ENCODE measurements at places on chromosomes 1 and 21. TPM values are rescaled to one million over a fixed set of nuclear protein-coding genes. Genes with fewer than 3 reads are reported as not detected.

CRYBG2 gene
- 1.3 TPM for total RNA-seq

DNA sequence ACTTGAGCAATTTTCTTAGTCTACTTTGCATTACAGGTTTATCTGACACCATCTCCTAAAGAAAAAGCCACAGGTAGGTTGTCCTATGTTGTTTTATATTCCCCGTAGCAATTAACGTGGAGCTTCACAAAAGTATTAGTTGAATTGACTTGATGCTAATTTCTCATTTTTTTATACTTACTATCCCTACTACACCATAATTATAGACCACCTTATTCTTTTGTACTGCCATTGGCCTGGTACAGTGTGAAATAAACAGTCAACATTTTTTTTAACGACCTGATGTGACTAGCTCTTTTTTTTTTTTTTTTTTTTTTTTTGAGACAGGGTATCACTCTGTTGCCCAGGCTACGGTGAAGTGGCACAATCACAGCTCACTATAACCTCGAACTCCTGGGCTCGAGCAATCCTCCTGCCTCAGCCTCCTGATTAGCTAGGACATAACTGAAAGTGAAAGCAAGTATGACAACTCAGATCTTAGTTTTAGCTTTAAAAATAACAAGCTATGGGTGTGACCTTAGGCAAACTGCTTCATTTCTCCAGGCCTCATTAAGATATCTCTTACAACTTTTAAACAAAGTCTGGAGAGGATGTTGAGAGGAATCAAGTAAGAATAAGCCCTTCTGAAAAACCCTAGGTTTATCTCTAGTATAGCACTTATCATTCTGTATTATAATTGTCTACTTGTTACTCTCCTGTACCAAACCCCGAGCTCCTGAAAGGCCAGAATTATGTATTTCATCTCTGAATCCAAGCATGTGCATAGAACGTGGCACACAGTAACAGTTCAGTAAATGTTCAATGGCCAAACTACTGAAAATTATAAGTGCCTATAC lies 49.5 kb downstream of the LUZP1 start:
- no peak for DNase-seq

GRCh38 chr1:8343464-8344001 lies 25.6 kb downstream of the SLC45A1 start:
- peak; percentile 67 for DNase-seq

PRKAA2 gene
- 8.6 TPM for total RNA-seq

DNA sequence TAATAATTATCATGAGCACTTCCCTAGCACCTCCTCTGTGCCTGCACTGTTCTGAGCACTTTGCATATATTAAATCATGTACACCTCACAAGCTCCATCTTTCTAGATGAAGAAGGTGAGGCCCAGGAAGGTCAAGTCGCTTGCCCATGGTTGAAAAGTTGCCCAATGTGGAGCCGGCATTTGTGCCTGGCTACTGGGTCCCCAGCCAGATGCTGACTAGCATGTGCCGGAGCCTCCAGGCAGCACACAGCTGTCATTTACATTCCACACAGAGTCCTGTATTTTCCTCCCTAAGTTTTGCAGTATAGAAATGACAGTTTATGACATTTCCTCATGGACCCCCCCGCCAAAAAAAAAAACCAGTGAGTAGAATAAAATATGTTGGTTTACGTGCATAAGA lies 94.3 kb downstream of the BCAR3 start:
- no peak for DNase-seq

GRCh38 chr1:168265596-168265995 lies 15.1 kb upstream of the TBX19 start:
- DNase-seq = no peak

DNA sequence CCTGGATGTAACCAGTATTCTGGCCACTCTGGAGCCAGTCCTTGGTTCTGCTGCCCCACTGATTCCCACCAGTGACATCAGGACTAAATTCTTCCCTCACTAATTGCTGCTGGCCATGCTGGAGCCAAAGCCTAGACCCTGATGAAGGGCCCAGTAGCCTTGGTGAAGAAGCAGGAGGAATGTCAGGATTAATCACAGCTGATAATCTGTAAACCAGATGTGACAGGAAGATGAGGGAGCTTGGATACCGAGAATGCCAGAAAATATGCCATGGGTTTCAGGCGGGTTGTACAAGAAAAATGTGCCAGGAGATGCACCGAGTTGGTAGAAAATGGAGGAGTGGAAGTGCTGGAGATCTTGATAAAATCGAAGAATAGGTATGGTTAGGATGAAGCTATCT lies 119.0 kb upstream of the PPP2R5A start:
- DNase-seq = no peak

DNA sequence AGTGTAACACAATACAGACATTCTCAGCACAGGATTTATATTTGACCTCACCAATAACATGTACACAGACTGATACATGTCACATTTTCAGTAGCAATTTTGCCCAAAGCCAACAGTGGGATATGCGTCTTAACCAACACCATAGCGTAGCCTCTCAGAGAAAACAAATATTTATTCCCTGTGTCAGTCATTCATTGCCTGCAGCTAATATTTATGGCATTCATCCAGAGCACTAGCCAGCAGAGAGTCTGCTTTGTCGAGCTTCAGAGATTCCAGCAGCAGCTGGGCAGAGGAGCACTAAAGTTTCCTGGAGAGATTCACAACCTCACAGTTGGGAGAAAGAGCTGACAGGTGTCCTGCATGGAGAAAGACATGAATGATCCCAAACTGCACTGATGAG lies 400.7 kb upstream of the DAB1 start:
- DNase-seq = no peak

- DNase-seq = no peak
Observed at GRCh38 chr1:83083589-83084224, 915.2 kb downstream of the TTLL7 start.

GRCh38 chr1:93537924-93538323 lies 90.0 kb downstream of the FNBP1L start:
- no peak for DNase-seq

DNA sequence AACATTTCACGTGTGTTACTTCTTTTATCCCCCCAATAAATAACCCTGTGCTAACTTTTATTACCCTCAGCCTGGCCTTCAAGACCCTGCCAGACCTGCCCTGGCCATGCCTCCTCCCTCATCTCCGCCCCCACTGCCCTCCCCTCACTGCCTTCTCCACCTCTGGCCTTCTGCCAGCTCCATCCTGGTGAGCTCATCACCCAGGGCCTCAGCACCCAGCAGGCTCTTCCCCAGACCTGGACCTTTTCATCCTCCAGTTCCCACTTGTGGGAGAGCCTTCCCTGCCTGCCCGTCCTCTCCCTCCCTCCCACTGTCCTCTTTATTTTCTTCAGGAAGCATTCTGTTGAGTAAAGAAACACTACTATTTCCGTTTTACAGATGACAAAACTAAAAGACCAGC lies 72.0 kb downstream of the SLC66A1 start:
- DNase-seq = no peak

NAV1 gene
- total RNA-seq = 0.01 TPM

GRCh38 chr1:74464037-74464436 lies 48.4 kb downstream of the LRRC53 start:
- no peak for DNase-seq

GRCh38 chr1:248114890-248115289 lies 19.9 kb downstream of the OR2L13 start:
- DNase-seq = no peak

DNA sequence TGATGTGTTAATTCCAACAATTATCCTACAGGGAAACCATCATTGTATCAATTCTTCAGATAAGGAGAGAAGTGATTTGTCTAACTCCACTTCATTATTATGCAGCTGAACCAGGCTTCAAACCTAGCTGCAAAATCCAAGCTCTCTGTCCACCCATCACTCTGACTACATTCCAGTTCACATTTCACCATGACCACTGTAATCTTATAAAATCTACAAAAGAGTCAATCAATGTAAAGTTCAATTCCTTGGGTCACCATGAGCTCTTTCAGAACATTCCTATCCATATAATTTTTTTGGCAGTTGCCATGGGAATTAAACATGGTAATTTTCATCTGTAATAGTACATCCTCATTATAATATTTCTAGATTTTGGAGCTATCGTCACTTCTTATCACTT lies 100.9 kb downstream of the PLPPR5 start:
- no peak for DNase-seq

KRTAP8-1 gene
- total RNA-seq = not detected
